ENCODE measurements at places on chromosomes 1 and 21.

GRCh38 chr1:205287076-205287475 lies 34.5 kb downstream of the NUAK2 start:
- no peak for DNase-seq

- peak; percentile 8 for DNase-seq
Measured at GRCh38 chr1:212727386-212728181, 27.9 kb upstream of the BATF3 start.

GRCh38 chr1:226682871-226683814 lies 55.9 kb downstream of the ITPKB start:
- no peak for DNase-seq

DNA sequence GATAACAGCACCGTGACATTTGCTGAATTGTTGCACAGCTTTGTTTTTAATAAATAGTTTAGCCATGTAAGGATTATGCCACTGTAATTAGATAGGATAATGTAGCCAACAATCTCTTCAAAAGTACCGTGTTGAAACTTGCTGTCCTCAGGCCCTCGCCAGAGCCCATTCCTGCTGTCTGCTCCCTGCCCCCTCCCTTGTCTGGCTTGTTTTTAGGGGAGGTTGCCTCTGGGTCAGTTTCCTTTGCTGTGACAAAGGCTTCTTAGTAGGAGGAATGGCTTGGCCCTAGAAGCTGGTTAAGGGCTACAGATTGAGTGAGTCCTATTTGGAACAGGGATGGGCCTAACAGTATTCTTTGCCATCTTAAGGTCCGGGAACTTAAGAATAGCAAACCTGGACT lies 107.9 kb downstream of the LMO4 start:
- DNase-seq: no peak

DNA sequence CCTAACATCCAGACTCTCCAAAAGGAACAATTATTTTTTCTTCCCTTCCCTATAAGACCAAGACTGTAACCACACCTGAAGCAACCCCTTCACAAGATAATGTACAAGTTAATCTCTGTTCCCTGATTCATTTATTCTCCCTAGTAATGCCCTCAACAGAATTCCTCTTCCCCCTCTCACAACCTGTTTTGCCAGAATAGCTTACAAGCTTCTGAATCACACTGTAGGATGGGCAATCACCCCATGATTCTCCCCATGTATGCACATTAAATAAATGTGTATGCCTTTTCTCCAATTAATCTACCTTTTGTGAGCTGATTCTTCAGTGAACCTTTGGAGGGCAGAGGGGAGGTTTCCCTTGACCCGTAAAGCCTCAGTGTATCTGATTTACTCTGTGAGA lies 20.9 kb upstream of the RNF11 start:
- no peak for DNase-seq

GRCh38 chr1:98331718-98332311 lies 329.7 kb upstream of the SNX7 start:
- no peak for DNase-seq

All from Kasumi-1 (cell line).